Activated naive CD4-positive, alpha-beta T cell treated with Interleukin-2 at 50 U/mL for 16 hours (primary cell): ENCODE measurements at places on chromosomes 3 and 15.

- no peak for DNase-seq
Observed at GRCh38 chr3:32557640-32558352, 12.9 kb downstream of the DYNC1LI1 start.

DNA sequence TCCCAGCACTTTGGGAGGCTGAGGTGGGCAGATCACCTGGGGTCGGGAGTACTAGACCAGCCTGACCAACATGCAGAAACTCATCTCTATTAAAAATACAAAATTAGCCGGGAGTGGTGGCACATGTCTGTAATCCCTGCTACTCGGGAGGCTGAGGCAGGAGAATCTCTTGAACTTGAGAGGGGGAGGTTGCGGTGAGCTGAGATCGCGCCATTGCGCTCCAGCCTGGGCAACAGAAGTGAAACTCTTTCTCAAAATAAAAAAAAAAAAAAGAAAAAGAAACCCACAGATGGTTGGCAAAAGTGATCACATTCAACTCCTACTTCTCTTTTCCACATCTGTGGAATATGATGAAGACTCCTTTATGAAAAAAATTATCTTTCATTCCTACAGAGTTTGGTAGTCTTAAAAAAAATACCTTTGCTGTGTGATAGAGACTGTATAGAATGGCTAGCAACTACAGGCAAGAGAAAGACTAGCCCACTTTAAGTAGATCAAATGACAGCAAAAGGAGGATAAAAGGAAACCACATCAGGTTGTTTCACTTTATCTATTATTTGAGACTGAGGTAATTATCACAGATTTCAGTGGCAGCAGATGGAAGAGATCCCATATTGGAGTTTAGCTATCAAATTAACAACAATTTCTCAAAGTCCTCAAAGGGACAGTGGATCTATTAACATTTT, 172.9 kb upstream of the TSPAN3 start:
- DNase-seq, result no peak

DNA sequence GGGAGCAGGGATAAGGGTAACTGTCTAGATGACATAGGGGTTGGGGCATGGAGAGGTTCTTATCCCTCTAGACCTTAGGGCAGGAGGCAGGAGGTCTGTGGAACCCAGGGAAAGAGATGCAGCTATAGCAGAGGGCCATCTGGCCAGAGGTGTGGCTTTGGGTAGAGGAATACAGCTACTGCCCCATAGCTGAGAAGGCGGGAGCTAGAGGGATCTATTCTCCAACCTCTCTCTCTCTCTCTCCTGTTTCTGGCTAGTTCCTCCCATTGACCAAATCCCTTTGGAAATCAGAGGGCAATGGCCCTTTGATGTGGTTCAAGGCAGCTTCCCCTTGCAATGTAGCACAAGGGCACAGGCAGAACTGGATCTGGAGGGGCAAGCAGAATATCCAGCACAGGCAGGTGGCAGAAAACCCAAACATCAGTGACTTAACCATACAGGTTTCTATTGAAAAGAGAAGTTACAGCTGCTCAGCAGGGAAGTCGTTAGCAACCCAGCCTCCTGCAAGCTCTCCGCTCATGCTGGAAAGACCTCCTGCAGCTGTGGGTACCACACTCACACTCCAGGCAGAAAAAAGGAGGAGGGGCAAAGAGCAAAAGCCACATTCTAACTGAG, 22.3 kb upstream of the LMOD3 start:
- no peak for DNase-seq

DNA sequence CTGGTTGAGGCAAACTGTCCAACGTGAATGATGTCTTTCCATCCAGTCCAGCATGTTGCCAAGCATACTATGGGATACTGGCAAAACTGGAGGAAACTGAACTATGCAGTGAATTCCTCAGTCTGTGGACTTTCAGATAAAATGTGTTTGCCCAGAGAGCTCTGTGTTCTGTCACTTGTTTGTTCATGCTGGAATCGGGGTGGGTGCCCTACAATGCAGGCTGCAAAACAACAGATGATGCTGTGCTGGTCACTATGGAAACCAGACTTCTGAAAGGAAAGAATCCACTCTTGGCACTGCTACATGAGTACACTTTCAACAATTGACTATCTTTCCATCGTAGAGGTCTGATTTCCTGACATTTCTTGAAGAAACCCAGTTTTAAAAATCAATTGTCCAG, 272.5 kb upstream of the ARHGEF26 start:
- DNase-seq, result no peak

- no peak for DNase-seq
Observed at GRCh38 chr3:129608087-129608935, 1.8 kb upstream of the PLXND1 start.

DNA sequence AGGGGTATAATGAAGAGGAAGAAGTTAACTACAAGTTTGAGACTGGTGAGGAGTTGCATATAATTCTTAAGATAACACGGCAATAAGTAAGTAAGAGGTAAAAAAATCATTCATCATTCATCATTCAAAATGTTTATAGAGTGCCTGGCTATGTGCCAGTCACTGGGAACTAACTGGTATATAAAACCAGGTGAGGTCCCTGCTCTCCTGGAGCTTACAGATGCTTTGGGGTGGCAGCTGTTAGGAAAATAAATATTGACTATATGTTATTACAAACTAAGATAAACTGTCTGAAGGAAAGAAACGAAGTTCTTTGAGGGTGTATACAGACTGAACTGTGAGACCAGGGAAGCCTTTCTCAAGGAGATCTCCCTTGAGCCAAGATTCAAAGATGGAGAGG, 2.9 kb downstream of the CASR start:
- DNase-seq, result no peak

GRCh38 chr3:128813097-128813496, 66.3 kb upstream of the ACAD9 start:
- DNase-seq, result no peak

DNA sequence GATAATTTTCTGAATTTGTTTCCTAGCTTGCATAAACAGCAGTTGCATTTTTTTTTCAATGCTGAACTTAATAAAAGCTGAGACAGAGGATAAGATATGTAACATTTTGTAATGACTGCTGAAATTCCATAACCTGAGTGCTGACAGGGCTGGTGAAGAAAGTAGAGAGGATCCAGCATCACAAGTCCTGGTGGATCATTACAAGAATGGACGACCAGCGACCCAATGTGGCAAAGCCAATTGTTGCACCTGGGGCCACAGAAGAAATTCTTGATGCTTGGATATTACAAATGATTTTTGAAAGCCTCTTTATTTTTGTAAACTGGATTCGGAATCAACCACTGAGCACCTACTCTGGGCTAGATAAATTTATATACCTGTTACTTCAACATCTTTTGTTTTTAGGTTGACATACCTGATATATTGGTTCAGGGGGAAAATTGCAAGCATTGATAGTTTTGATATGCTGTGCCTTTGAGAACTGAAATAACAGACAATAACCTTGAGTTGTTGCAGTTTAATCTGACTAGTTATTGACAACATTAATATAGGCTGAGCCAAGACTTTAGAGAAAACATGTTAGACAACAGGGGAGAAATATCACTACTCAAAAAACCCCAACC, 3.9 kb upstream of the ACTL6A start:
- peak; percentile 39 for DNase-seq

- DNase-seq, result no peak
Observed at GRCh38 chr3:173410436-173410835, 12.9 kb downstream of the NLGN1 start.

DNA sequence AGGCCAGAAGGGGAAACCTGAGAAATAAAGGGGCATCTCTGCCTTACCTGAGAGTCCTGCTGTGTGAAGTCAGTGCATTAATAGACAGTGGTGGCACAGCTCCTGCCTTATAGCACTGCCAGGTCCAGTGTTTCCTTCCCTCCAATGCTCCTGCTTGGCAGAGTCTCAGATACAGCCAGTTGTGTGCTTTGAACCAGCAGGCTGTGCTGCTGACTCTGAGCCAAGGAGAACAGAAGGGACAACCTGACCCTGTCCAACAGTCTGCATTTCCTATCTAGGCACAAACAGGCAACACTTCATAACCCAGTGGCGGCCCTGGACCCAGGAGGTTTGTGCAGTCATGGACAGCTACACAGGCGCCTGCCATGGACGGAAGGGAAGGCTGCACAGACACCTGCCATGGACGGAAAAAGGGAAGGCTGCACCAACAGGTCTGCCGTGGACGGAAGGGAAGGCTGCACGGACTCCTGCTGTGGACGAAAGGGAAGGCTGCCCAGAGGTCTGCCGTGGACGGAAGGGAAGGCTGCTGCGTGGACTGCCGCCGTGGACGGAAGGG, 33.9 kb upstream of the PLXNA1 start:
- DNase-seq, result no peak

DNA sequence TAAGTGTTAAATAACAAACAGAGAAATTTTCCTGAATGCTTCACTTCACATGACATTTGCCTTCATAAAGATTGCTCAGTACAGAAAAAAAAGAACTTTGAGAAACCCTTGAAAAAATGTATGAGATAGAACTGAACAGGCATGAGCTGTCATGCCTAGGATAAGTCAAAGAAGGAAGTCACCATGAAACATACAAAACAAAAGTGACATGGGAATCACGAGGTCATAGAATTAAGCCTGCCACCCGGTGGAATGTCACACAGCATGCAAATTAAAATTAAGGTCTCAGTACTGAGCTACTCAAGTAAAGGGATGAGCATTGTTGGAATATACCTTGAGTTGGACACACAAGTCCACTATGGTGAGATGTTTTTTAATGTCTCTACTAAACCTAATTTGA, 652.5 kb upstream of the NECTIN3 start:
- no peak for DNase-seq

DNA sequence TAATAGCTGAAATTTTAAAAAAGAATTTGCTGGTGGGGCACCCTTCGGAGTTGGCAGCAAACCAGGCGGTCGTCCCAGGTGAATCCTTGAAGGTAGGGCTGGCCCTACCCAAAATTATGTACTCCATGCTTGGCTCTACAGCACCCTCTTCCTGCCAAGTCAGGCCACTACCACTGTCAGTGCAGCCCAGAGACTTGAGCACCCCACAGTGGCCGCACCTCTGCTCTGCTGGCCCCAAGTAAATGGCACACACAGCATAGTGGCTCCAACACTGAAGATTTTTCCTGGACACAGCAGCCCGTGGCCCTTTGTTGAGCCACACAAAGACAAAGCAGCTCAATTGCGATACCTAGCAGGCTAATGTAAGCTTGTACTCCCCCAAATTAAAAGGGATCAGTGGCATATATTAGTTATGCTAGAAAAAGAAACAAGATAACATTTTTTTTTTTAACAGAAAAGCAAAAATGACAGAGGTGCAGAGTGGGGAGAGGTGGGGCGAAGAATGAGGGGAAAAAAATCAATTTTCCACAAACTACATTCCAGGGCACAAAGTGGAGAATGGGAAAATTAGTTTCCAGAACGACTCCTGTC, 250.5 kb downstream of the UACA start:
- DNase-seq, result peak; percentile 68

GRCh38 chr3:16359331-16359730, 94.3 kb downstream of the OXNAD1 start:
- DNase-seq, result no peak

DNA sequence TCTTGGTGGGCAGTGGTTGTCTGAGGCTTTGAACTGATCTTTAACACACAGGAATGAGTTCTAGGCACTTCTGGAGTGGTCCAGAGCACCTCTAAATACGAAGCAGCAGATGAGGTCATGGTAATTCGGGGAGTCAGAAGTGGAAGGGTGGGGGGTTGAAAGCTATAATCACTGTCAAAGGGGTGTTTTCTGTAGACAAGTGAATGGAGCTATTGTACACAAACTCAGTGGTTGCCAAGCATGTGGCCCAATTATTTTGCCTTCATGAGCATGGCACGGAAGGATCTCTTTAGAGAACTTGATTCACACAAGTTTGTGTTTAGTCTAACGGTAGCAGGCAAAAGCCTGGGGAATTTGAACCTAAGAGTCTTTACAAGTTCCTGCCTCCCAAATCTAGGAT, 6.3 kb downstream of the FRMD5 start:
- no peak for DNase-seq

- DNase-seq, result no peak
Observed at GRCh38 chr3:63061449-63061848, 186.2 kb upstream of the CADPS start.

DNA sequence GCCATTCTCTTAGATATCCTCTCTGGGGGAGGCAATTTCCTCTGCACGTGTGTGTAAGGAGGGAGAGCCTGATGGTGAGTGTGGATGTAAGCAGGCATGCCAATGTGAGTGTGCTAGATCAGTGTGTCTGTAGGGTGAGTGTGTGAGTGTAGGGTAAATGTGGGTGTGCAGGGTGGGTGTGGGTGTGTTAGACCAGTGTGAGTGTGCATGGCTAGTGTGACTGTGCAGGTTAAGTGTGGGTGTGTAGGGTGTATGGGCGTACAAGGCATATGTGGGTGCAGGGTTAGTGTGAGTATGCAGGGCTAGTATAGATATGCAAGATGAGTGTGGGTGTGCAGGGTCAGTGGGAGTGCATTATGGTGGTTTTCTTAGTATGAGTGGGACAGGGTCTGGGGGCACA, 48.4 kb downstream of the ATP2B2 start:
- DNase-seq, result no peak

- no peak for DNase-seq
Observed at GRCh38 chr3:150899141-150899540, 6.1 kb downstream of the MINDY4B start.

- DNase-seq, result no peak
Observed at GRCh38 chr3:48236531-48236930, 4.4 kb upstream of the ZNF589 start.

- no peak for DNase-seq
Observed at GRCh38 chr15:50791486-50791885, 26.0 kb upstream of the SPPL2A start.
